ENCODE measurements at places on chromosomes 6 and 20.

GRCh38 chr20:47906348-47906660 lies 121.0 kb upstream of the SULF2 start:
- no peak for DNase-seq

DNA sequence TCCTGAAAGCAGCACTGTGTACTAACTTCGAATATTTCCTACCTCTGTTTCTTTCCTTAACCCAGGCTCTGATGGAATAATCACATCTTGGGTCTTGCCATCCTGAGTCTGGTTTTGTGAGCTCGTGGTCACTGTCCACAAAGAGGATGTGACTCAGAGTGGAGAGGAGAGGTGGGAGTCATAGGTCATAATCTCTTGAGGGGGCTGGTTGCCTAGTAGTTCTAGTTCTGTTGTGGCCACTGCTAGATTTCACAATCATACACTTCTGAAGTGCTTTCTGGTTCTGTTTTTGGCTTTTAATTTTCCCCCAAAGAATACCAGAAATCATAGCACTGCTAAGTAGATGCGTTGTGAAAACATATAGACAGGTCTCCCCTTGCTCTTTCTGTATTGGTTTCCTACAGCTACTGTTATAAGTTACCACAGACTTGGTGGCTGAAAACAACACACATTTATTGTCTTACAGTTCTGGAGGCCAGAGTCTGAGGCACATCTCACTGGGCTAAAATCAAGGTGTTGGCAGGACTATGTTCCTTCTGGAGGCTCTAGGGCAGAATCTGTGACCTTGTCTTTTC lies 102.8 kb downstream of the NRSN1 start:
- peak; percentile 64 for DNase-seq

DNA sequence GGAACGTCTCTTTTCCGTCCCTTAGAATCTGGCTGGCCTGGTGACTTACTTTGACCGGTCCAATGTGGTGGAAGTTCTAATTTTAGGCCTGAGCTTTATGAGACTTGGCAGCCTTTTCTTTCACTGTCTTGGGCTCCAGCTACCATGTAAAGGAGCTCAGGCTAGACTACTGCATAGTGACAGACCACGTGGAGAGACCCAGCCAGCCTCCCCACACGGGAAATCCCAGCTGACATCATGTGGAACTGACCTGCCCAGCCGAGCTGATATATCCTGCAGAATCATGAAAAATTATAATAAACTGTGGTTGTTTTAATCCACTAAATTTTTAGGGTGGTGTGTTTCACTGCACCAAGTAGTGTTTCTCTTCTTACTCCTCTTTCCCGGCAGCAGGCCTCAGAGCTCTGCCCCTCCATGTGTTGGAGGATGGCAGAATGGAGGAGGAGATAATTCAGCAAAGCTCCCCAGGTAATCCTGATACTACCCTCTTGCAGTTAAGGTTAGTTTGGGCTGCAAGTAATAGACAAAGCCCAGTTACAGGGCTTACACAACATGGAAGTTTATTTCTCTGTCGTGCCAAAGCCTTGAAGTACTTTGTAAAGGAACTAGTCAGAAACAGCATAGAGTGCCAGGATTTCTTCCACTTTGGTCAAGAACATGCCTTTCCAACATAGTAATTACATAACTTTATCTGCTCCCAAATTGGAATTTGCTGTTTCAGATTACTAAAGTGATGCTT lies 87.5 kb downstream of the SH3BGRL2 start:
- peak; percentile 33 for DNase-seq

DNA sequence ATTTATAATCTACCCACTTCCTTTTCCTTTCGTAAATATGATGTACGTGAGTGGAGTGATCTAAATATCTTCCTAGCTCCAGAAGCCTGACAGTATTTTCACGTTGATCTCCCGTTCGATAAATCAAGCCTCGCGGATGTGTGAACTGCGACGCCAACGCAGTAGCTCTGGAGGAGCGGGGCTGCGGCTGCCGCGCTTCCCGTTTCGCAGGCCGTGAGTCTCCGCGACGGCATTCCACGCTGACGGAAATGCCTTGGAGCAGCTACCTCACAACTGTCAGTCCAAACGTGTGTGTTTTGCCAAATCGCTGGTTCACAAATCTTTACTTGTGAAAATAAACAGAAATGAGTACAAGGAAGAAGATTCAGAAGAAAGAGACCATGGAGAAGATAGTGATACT lies 41.2 kb downstream of the BTBD3 start:
- no peak for DNase-seq

DNA sequence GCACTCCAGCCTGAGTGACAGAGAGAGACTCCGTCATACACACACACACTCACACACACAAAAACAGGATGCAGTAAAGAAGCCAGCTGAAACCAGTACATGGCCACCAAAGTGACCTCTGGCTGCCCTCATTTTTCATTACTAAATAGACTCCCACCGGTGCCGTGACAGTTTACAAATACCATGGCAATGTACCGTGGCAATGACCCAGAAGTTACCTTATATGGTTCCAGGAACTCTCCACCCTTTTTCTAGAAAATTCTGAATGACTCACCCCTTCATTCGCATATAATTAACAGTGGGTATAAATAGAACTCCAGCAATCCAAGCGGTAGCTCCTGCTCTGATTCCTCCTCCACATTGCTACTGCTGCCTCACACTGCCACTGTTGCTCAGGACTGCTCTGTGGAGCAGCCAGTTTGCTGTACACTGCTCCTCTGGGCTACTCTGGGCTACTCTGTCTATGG lies 57.7 kb downstream of the SNX5 start:
- DNase-seq: peak; percentile 81

- no peak for DNase-seq
Observed at GRCh38 chr20:62697468-62697912, 11.1 kb upstream of the NTSR1 start.

DNA sequence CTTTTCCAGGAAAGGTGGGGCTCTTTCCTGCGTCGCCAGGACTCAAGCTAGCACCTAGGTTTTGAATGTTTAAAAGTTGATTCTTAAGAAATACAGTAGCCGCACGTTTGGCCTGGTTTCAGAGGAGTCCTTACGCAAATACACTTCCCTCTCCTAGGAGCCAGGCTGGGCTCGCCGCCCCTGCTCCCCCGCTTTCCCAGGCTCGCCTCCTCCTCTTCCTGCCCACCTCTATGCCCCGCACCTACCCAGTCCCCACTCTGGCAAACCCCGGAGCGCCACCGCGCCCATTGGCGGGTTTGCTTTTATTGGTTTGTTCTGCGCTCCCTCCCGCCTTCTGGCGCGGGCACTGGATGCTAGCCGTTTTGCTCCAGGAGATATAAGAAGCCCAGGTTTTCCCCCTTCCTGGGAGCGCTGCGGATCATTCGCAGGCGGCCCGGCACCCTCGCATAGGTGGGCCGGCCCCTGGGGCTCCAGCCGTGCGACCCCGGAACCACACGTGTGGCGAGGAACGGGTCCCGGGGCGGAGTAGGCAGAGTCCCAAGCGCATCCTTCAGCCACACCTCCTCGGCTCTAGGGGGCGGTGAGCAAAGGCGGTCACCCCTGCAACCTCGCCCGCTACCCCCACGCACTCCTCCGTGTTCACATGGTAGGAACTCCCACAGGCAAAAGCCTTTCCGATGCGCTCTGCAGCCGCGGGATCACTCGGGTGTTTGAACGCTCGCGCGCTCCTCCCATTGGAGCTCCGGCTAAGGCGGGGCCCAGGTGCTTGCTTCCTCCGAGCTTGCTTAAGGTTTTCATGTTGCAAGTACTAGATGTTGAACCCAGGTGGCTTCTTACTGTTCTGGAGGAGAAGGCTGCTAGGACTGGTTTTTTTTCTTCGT lies 119.0 kb downstream of the RTN4IP1 start:
- DNase-seq: peak; percentile 24

- DNase-seq: no peak
Observed at GRCh38 chr6:109052852-109053251, 41.8 kb downstream of the SESN1 start.

- no peak for DNase-seq
Observed at GRCh38 chr6:88807622-88808021, 155.8 kb downstream of the RNGTT start.

DNA sequence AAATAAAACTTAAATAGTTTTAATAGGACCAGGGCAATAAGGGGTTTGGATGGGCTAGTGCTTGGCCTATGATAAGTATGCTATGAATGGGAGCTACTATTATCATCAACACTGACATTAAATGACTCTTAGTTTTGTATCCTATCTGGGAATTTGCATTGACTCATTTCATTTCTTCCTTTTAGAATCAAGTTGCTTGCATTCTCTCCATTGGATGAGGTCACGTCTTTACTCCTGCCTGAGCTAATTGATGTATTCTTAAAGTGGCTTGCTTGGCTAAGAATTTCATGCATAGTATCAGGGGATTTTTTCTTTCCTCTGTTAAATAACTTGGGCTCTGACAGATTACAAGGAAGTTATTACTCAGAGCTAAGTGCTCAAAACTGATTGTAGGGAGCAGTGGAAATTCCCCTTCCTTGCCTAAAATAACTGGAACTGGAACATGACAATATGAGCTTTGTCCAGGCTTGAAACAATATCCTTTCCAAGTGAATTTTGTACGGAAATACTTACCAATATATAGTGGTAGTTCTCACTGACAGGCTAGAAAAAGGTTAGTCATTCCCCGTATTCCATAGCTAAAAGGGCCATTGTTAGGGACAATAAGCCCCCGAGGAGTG lies 169.9 kb downstream of the BCAS1 start:
- DNase-seq: peak; percentile 42

- no peak for DNase-seq
Observed at GRCh38 chr20:48002517-48002970, 217.3 kb upstream of the SULF2 start.

DNA sequence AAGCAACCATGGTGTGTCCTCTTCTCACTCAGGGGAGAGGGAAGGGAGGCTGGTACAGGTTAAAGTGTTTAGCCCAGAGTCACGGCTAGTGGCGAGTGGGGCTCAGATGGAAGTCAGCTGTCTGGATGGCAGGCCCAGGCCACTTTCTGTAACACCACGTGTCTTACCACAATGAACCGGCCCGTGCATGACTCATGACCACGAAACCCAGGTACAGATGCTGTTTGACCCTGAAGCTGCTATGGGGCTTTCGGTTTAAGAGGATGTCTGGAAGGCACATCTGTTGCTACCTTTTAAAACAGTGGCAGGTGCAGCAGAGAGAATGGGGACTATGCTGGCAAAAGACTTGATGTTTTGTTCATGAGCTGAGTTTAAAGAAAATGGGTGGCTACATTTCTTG lies 36.5 kb upstream of the MPC1 start:
- DNase-seq: no peak

DNA sequence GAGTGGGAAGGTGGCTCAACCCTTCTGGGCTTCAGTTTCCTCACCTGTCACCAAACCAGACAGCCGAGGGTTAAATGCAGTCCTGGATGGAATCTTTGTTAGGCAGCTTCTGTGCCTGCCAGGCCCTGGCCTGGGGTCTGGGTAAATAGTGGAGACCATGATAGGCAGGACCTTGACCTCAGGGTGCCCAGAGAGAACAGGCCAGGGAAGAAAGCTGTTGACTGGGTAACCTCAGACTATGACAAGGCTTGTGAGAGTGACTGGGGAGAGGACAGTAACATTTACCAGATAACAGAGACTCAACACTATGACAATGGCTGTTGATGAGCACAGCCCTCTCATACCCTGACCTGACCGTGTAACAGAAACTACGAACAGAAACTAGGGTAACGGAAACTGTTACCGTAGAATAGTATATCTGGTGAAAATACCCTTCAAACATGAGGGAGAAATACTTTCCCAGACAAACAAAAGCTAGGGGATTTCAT lies 218.3 kb downstream of the PREX1 start:
- no peak for DNase-seq

- DNase-seq: peak; percentile 83
Observed at GRCh38 chr6:110537208-110538123, 61.1 kb upstream of the SLC22A16 start.

DNA sequence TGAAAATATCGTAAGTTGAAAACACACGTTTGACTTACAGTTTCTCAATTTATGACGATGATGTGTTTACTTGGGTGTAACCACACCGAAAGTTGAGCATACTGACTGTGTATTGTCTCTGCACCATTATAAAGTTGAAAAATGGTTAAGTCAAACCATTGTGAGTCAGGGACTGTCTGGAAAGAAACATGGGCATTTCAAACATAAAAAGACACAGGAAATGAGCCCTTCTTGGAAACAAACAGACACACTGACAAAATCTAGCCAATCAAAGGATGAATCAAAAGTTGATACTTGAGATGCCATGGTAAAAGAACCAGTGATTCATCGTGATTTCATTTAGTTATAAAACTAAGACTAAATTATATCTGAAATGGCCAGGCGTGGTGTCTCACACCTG lies 5.3 kb downstream of the POPDC3 start:
- DNase-seq: no peak

DNA sequence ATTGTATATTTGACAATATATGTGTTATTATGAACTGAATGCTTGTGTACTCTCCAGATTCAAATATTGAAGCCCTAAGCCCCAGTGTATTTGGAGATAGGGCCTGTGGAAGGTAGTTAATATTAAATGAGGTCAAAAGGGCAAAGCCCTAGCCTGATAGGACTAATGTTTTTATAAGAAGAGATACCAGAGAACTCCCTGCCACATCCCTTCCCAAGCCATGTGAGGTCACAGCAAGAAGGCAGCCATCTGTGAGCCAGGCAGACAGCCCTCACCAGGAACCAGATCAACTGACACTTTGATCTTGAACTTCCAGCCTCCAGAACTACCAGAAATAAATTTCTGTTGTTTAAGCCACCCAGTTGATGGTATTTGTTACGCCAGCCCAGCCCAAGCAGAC lies 36.4 kb upstream of the FBXL4 start:
- DNase-seq: no peak

DNA sequence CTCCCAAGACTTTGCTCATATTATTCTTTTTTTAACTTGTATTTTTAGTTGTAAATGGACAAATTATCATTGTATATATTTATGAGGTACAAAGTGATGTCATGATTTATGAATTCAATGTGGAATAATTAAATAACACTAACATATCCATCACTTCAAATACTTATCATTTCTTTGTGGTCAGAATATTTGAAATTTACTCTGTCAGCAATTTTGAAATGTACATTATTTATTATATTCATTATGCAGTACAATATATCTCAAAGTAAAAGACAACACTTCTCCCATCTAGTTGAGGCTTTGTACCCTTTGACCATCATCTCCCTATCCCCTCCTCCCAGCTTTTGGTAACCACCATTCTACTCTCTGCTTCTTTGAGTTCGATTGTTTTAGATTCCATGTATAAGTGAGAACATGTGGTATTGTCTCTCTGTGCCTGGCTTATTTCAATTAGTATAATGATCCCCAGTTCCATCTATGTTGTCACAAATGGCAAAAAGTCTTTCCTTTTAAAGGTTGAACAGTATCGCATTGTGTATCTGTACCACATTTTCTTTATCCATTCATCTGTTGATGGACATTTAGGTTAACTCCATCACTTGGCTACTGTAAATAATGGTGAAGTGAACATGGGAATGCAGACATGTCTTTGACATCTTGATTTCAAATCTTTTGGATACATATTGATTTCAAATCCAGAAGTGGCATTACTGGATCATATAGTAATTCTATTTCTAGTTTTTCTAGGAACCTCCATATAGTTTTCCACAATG lies 197.2 kb downstream of the KIF6 start:
- DNase-seq: no peak

GRCh38 chr6:163814494-163815364 lies 400.2 kb downstream of the QKI start:
- DNase-seq: peak; percentile 80

Data from AG08395 (cell line).